ENCODE measurements at places on chromosomes 13 and 19. TPM values are rescaled to one million over a fixed set of nuclear protein-coding genes. Genes with fewer than 3 reads are reported as not detected.

LILRB4 gene
- total RNA-seq: not detected

KCNC3 gene
- total RNA-seq: not detected

PRTN3 gene
- total RNA-seq: not detected

EPSTI1 gene
- 2.4 TPM for total RNA-seq

TPTE2 gene
- not detected for total RNA-seq

ZSCAN4 gene
- total RNA-seq: not detected

TNFRSF19 gene
- 11.9 TPM for total RNA-seq

ZNF829 gene
- total RNA-seq: 3.7 TPM

CYTH2 gene
- 49.9 TPM for total RNA-seq

PEAK3 gene
- not detected for total RNA-seq

ZNF30 gene
- 2.2 TPM for total RNA-seq

KCNK6 gene
- 5.2 TPM for total RNA-seq

MCEMP1 gene
- not detected for total RNA-seq

CADM4 gene
- total RNA-seq: 1.2 TPM

KIR3DL1 gene
- not detected for total RNA-seq

ELL gene
- 15.2 TPM for total RNA-seq

ADPRHL1 gene
- total RNA-seq: 0.75 TPM

OR7E24 gene
- total RNA-seq: not detected

SULT2A1 gene
- not detected for total RNA-seq

PSG7 gene
- not detected for total RNA-seq

NUDT19 gene
- 5.1 TPM for total RNA-seq

KLK12 gene
- total RNA-seq: not detected

WDR87 gene
- not detected for total RNA-seq

SLC46A3 gene
- total RNA-seq: 1.5 TPM

FCGBP gene
- total RNA-seq: 2.1 TPM

AZU1 gene
- total RNA-seq: not detected

ZNF581 gene
- 12.3 TPM for total RNA-seq

Data from uterine smooth muscle cell (primary cell).